ENCODE measurements at places on chromosomes 3 and 15. TPM values are rescaled to one million over a fixed set of nuclear protein-coding genes. Genes with fewer than 3 reads are reported as not detected.

GRCh38 chr3:17640466-17640865, 102.0 kb downstream of the TBC1D5 start:
- DNase-seq: no peak

DNA sequence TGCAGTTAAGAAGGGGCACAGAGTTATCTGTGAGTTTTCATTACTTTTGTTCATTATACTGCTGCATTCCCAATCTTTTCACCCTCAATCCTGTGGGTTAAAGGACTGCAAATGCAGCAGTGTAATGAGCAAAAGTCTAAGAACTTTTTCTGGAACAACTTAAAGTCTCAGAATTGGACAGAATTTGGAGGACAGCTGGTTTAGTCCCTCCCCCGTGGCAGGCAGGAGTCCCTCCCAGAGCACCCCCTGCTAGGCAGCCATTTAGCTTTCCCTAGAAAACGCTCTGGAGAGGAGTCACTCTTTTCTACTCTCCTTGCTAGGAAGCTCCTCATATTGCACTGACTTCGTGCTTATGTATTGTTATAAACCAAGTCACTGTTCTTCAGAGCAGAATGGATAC, 156.3 kb upstream of the UBE2E1 start:
- no peak for DNase-seq

ILDR1 gene
- polyA plus RNA-seq: 0.81 TPM

GRCh38 chr3:168973206-168973605, 690.3 kb downstream of the MECOM start:
- no peak for DNase-seq

DNA sequence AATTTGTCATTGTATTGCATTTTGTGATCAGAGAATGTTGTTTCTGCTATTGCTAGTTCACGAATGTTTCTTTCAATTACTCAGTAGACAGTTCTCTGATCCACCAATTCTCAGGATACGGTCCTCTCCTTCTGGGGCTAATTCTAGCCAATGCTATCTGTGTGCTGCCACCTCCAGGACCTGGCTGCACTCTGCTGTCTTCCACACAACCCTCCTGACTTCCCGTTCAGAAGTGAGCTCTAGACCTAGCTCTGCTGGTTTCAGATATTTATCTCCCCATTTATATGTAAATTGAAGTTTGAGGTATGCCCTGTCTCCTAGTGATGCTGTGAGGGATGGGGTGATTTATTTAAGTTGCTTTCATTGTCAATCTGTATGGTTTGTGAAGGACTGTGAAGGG, 21.7 kb upstream of the UBL7 start:
- no peak for DNase-seq

DLL4 gene
- not detected for polyA plus RNA-seq

DNA sequence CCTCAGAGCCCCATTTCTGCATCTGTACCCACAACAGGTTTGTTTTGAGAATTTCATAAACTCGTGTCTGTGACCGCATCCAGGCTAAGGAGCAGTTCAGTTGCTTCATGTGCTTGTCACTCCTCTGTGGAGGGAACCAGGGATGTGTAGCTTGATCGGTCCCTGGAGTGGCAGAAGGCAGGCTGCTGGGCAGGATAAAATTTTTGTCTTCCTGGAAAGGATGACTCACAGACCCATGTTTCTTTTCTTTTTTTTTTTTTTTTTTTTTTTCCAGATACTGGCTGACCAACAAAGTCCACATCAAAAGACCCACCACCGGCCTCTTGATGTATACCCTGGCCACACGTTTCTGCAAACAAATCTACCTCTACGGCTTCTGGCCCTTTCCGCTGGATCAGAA, 70.1 kb downstream of the ST8SIA2 start:
- no peak for DNase-seq

DNA sequence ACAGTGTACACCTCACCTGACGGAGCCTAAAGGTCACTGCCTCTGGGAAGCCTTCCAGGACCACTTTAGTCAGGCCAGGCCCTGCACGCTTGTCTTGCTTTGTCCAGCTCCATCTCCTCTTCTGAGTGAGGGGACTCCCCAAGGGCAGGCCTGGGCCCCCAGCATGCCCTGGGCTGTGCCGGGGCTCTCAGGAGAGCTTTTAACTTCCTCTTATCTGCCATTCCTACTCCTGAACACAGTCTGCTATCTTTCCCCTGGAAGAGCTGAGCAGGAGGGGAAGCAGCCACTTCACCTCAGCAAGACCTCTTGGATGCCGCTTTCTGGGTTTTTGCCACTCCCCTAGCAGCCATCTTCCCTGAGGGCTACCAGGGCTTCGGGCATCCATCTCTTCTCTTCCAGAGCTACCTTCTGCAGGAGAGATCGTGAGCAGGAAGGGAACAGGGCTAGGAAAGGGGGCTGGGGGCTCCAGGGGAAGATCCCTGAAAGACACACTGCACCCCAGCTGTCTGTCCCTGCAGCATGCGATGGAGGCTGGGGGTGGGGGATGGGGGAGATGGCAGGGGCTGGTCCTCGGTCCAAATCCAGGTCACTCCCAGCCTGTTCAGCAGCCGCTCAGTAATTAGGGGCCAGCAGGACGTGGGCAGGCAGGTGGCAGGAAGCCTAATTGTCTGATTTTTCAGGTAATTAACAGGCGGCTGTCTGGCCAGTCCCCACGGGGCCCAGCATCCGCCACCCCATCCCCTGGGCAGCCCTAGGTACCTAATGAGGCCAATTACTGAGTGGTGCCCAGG, 19.9 kb upstream of the RPL29 start:
- DNase-seq: no peak

GRCh38 chr3:156693166-156693565, 18.8 kb downstream of the TIPARP start:
- DNase-seq: no peak

GRCh38 chr3:195245531-195245951, 25.4 kb downstream of the XXYLT1 start:
- no peak for DNase-seq

Data from muscle of arm (tissue), 14 donors.